ENCODE measurements at places on chromosomes 2 and 18.

GRCh38 chr2:148616662-148617061, 27.9 kb upstream of the EPC2 start:
- no peak for DNase-seq

GRCh38 chr18:30623401-30624065, 419.0 kb downstream of the DSC3 start:
- no peak for DNase-seq

GRCh38 chr18:62070302-62070701, 116.6 kb downstream of the PIGN start:
- DNase-seq, result no peak

GRCh38 chr2:3142961-3143571, 234.6 kb downstream of the EIPR1 start:
- DNase-seq, result no peak

GRCh38 chr18:10194592-10194991, 259.8 kb upstream of the APCDD1 start:
- DNase-seq, result no peak

GRCh38 chr18:22031611-22032010, 137.8 kb upstream of the GATA6 start:
- DNase-seq, result no peak

DNA sequence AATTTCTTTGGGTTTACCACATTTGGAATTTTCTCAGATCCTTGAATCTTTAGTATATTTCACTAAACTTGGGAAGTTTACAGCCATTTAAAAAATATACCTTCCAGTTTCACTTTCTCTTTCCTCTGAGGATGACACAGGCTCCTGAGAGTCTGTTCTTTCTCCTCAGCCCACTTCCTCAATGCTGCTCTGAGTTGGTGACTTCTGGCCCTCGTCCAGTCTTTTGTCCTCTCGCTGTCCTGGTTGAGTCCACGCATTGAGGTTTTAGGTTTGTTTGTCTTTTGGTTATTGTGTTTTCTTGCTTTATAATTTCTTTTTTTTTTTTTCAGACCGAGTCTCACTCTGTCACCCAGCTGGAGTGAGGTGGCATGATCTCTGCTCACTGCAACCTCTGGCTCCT, 40.7 kb upstream of the GALR1 start:
- DNase-seq, result peak; percentile 57

DNA sequence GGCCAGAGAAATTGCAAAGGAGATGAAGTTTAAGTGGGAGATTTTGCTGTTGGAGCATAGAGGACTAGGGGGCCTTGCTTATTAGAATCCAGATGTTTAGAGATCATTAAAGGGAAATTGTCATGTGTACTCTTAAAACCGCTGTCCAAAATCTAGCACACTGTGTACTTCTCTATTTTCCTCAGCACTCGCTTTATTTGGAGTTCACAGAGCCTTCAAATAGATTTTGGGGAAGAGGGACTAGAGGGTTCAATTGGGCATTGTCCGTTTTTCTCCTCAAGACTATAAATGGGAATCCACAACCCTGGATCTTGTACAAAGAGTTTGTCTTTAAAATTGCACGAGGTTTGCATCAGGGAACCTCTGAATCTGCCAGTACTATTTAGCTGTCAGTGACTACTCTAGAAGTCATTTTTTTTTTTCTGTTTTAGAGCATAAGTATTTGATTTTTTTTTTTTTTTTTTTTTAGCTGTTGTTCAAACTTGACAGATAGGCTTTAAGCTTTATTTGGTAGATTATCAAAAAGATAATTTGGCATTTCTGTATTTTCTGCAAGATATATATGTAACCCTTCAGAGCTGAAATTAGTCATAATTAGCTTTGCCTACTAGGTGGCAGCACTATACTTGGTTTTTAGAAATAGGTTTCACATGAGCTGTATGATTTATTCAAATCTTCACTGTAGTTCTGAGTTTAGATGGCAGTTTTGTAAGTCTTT, 14.2 kb downstream of the PMS1 start:
- DNase-seq, result no peak

GRCh38 chr2:18610651-18611050, 21.3 kb upstream of the NT5C1B start:
- DNase-seq, result no peak

DNA sequence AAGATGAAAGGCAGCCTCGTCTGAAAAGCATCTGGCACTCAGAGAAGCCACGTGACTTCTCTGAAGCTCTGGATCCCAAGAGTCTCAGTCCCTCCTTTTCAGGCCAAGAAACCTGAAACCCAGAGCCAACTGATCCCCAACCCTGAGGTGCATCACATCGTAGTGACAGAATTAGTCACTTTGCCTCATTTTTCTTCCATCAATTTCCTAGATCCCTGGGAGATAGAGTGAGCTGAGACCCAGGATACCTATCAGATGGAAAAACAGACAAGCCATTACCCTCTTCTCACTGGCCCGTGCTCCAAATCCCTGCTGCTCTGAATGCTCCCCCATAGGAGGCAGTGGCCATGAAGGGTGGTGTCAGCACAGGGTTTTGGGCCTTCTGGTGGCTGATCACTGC, 113.1 kb downstream of the ALK start:
- DNase-seq, result no peak

DNA sequence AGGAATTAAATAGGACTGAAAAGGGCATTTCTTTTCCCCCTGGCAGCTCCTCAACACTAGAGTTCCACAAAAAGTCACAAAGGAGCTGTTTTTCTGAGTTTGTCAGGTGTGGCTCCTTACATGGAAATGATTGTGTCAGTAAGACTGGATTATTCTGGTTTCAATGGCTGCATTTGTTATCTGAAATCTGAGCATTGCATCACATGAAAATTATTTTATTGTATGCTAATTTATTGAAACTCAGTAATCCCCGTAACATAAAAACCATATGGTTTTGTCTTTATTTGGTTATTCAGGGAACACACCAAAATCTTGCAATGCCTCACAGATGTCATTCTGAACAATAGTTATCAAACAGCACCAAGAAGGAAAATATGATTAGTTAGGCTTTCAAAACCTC, 439.7 kb upstream of the TNP1 start:
- DNase-seq, result no peak

DNA sequence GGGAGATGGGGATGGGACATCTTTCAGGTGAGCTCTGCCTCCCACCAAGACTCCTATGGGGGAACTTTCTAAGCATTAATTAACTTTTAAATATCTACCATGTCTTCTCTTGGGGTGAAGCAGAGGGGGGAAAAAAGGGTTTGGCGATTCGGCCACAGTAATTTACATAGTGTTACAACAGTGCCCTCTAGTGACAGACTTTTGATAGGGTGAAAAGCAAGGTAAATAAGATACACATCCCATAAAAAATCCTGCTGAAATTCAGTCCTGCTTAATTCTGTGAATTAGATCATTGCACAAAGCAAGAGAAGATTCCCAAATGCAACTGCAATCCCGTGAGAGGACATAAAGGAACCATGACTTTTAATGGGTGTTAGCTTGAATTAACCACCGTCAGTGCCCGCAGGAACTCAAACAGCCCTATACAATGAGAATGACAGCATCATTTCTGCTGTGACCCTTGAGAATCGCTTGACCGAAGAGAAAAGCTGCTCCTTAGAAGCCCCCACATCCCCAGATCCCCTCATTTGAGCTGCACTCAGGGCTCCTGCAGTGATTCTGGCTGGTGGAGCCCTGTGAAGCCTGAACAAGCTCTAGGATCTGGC, 32.8 kb downstream of the FAM124B start:
- no peak for DNase-seq

- peak; percentile 16 for DNase-seq
These were observed 9.1 kb downstream of the TET3 start for GRCh38 chr2:73993778-73994177.

DNA sequence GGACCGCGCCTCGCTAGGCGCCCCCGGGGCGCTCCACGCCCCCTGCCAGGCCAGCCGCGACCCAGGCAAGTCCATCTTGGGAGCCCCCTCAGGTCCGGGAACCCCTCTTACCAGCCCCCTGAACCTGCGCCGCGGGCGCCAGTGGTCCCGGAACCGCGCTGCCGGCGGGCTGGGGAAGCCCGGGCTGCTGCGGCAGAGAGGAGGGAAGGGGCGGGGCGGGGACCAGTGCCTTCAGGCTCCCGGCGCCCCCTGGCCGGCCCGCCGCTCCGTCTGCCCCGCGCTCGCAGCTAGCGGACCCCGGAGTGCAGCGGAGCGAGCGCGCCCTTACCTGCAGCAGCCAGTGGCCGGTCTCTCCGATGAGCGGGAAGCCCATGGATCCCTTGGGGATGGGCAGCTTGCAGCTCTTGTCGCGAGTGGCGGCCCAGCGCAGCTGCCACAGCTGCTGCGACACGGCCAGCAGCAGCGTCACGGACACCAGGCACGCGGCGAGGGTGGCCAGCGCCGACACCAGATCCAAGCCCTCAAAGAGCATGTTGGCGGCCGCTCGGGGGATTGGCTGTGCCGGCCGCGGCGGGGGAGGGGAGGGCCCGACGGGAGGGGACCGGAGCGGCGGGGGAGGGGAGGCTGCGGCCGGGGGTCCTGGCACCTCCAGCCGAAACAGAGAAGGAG, at the start of gene CYP26B1:
Gene CYP26B1 (minus strand): TSS at position 560 of the 669 bp plus-strand sequence. CDS start 28 bp downstream, at position 532.
- DNase-seq, result peak; percentile 69

DNA sequence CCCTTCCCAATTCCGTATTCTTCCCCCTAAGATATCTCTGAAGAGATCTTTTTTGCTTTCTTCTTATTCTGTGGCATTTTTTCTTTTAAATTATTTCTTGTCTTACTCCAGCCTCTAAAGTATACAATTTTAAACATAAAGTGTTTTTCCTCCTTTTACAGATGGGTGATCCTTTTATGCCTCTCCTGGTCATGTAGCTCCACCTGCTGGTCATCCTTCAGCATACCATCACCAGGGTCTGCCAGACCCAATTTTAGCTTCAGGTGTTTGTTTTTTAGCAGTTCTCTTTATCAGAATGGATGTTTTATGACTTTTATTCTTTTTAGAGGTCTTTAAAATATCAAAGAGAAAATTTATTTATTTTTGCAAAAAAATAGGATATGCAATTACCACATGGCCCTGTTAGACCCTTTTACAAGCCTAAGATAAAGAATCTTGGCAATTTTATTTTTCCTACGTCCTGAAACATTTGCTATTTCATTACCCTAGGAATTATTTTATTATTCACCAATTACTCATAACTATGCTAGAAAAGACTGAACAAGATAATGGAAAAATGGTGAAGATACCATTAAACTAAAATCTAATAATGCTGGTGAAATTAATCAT, 55.5 kb downstream of the PIGN start:
- no peak for DNase-seq

DNA sequence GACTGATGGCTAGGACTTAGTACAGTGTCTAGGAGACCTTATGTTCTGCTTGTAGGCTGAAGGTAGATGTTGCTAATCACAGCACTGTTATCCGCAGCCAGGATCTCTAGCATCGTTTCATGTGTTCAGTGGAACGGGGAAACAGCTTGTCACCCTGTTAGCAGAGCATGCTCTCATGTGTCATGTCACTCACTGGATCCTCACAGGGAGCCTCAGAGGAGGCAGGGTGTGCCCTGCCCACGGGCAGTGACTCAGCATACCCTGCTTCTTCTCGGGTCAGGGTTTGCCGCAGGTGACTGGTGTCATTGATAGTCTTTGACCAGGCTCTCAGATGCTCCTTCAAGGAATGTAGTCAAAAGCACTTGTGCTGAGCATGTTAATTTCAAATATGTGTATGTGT, 44.4 kb downstream of the RPIA start:
- DNase-seq, result no peak

DNA sequence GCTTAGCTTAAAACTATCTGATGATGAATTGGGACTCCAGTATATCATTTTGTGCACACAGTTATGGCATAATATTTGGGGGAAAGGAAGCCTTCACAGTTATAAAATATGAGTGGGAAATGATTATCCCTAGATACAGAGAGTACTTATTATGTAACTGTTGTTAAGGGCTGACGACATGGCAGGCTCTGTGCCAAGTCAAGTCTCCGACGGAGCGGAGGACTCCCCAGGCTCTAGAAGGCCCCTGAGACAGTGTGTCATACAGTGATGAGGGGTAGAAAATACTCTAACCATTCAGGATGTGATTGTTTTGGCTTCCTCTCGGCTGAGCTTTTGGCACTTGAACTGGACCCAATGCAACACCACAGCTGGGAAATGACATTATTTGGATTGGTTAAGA, 211.8 kb downstream of the SLC8A1 start:
- DNase-seq, result peak; percentile 93

- DNase-seq, result no peak
These were observed 245.2 kb upstream of the LRATD1 start for GRCh38 chr2:14387332-14387731.

- no peak for DNase-seq
These were observed 695.1 kb upstream of the ACVR2A start for GRCh38 chr2:147149575-147150240.

GRCh38 chr2:20419007-20419576, 27.8 kb upstream of the RHOB start:
- peak; percentile 70 for DNase-seq

DNA sequence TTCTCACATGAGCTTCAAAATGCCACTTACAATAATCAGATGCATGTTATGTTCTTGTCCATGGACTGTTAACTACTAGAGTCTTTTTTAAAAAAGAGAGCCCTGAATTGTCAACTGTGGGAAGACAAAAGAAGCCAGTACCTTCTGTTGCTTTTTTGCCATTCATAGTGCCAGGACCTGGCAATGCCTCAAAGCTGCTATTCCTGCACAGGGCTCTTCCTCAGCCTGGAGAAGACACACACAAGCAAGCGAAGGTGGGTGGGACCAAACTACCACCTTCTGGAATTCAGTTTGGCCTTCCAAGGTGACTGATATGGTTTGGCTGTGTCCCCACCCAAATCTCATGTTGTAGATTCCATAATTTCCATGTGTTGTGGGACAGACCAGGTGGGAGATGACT, 160.6 kb downstream of the AFF3 start:
- DNase-seq, result no peak

GRCh38 chr2:71462056-71462605, 8.8 kb downstream of the DYSF start:
- DNase-seq, result no peak

GRCh38 chr2:26536371-26537068, 58.6 kb upstream of the OTOF start:
- DNase-seq, result no peak

- DNase-seq, result no peak
These were observed 898.1 kb downstream of the EPHA4 start for GRCh38 chr2:220674033-220674432.

GRCh38 chr2:57880446-57880845, 166.2 kb upstream of the VRK2 start:
- no peak for DNase-seq

GRCh38 chr18:76819411-76820136, 2.8 kb upstream of the ZNF236 start:
- DNase-seq, result no peak

DNA sequence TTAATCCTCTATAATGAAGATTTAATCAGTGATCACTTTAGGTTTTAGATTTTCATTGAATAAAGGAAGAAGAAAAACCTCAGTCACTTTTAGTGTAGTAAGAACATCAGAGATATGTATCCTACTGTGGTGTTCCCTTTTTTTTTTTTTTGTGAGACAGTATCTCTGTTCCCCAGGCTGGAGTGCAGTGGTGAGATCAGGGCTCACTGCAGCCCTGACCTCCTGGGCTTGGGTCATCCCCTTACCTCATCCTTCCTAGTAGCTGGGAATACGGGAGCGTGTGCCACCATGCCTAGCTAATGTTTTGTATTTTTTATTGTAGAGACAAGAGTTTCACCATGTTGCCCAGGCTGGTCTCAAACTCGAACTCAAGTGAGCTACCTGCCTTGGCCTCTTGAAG, 5.1 kb downstream of the SLC39A10 start:
- no peak for DNase-seq

Measured in tibial artery (tissue), 4 donors.